Stimulated activated CD8-positive, alpha-beta memory T cell treated with anti-CD3 and anti-CD28 coated beads, Interleukin-15, amount 100 ng/mL, for 24 hours (primary cell): ENCODE measurements at places on chromosomes 2 and 18.

GRCh38 chr2:237682856-237683670 lies 55.7 kb downstream of the LRRFIP1 start:
- no peak for DNase-seq

DNA sequence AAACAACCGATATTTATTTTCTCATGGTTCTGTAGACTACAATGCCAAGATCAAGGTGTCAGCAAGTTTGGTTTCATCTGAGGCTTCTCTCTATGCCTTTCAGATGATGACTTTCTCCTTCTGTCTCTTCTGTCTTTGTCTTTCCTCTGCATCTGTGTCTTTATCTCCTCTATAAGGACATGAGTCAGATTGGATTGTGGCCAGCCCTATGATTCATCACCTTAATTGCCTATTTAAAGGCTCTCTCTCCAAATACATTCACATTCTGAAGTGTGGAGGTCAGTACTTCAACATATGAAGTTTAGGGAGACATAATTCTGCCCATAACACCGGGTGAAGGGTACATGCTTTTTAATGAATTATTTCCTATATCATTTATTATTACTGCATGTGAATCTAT lies 71.2 kb upstream of the CNTNAP5 start:
- DNase-seq = no peak

DNA sequence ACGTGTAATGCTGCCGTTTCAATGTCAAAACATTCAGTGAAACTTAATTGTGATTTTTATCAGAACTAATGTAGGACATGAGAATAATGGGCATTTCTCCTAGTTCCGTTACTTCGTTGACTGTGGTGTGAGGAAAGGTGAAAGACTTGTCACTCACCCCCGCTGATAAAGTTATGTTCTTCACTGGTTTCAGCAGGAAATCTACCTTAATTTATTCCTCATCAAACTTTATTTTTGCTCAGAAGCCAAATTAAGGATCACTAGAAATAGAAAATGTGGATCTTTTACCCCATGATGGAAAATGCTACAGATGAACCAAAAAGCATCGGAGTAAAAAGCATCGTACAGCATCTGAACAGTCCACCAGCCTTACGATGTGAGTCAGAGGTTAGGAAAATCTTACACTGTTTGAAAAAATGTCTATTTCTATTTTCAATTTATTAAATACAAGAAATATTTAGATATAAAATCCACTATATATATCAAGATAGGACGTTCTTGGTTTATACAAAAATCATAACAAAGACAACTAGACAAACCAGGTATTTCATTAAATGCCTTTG lies 1.0 kb upstream of the ROCK1 start:
- DNase-seq = no peak

GRCh38 chr2:179260224-179260623 lies 4.4 kb downstream of the SESTD1 start:
- DNase-seq = no peak

DNA sequence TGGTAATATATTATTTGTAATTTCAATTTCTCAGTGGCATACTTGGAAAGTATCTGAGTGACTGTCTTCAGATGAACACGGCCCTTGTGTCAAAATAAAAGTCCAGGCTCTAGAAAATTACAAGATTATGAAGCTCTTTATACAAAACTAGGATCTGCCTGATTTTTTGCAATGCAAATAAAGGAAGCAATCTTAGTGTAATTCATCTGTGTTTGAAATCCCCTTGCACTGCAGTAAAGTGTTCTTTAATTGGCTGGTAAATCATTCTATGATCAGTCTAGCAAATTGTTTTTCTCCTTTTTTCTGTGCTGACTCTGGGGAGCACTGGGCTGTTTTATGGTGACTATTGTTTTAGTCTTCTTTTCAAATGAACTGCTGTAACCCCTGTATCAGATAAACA lies 1039.0 kb downstream of the SOCS6 start:
- DNase-seq = no peak

GRCh38 chr2:3624059-3624794 lies 29.3 kb downstream of the COLEC11 start:
- no peak for DNase-seq

- DNase-seq = no peak
These were observed 206.8 kb downstream of the DCC start for GRCh38 chr18:52546686-52547346.

DNA sequence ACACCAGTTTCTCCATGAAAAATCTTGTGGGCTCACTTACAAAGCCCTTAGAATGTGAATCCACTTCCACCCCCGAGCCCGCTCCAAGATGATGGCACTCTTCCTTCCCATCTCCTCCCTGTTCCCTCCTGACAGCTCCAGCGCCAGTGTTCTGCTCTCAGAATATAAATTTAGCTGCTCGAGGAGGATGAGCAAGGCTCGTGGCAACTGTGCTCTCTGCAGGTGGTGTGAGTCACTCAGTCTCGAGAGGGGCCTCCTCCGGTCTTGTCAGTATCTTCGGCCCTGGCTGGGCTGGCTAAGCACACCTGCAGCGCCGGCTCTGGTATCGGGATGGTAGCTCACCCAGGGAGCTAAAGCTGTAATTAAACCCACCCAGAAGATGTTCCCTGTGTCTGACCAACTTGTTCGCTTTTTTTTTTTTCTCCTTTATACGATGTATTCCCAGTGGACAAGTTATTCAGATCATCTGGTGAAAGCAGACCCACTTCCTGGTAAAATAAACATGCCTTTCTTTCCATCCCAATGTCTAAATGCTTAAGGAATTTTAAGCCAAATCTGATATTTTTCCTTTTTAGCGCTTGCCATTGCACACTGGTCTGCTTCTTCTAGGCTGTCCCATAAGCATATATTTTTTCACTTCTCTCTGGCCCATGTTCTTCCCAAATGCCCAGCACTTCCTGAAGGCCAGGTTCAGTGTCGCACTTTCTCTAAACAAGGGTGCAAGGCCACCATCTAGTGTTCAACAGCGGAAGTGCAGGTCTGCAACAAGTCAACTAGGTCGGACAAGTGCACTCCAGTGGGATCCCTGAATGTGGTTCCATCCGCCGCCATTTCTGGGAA lies 31.4 kb upstream of the YPEL5 start:
- peak; percentile 10 for DNase-seq

DNA sequence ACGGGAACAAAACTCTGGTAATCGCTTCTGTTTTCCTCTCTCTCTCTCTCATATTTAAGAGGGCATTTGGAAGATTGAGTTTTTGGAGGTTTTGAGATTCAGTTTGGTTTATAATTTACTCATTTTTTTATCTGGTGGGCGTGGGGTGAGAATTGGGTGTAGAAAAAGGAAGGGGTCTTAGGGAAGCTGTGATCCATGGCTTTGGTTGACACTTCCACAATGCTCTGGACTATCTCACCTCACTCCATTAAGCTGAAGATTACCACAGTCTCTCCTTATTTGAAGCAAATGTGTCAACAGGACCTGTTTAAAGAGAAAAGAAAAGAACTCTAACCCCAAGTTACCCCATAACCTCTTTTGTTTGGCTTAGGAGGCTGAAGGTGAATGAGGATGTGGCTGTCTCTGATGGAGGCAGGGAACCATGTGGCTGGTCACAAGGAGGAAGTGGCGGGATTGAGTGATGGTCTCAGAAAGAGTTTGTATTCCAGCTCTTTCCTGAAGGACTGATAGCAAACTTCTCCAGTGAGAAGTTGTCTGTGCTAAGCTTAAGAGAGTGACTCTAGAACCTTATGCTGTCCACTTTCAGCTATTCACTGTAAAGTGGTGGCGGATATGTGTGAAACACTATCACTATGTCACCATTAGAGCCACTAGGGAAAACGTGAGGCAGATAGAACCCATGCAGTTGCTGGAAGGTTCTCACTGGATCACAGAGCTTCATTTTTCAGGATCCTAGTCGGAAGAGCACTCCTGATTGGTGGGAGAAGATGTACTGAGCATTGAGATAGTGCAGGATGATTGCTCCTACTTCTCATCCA lies 934 bp downstream of the ZNF804A start:
- DNase-seq = no peak

DNA sequence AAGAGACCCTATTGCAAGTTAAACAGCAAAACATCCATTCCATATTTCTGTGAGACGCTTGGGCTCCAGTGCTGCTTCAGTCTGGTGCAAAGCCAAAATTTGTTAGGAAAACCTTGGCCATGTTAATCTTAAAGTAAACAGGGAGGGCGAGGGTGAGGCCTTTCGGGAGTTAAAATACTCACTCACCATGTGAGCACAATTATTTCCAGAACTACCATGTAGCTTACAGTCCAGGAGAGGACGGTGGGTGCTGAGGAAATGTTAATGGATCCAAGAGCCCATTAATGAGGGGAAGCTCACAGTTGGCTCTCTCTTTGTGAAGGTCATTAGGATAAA lies 286.4 kb downstream of the SLC8A1 start:
- DNase-seq = no peak

DNA sequence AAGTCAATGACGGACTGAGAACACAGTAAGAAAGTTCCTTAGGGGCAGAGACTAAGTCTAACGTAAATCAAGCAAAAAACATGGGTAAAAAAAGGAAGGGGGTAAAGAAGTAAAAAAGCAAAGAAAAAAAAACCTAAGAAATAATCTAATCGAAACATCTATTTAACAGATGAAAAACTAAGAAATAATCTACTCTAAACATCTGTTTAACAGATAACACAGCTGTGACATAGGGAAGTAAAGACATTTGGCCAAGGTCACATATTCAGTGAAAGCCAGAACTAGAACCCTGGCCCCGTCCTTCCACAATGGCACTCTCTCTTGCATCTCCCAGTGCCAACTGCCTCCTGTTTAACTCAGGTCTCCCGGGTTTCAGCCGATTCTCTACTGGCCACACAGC lies 48.1 kb downstream of the PSD4 start:
- no peak for DNase-seq

DNA sequence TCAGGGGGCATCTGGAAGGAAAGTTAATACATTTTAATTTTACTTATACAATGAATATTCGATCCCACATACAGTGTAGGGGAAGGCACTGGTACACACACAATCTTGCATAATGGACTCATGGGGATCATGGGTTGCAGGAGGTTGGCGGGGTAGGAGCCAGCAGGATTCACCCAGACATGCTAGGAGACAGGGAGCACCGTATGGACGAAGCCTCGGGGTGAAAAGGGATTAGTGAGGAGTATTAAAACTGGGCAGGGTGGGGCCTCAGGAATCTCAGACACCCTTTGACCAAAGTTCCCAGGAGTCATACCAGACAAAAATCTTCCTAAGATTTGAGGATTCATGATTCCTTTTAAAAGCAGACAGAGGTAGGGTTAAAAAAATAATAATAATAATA lies 140.8 kb downstream of the BCL11A start:
- no peak for DNase-seq
